ENCODE measurements at places on chromosomes 6 and 20. TPM values are rescaled to one million over a fixed set of nuclear protein-coding genes. Genes with fewer than 3 reads are reported as not detected.

The RAET1L gene
- polyA plus RNA-seq = not detected

The FOXP4 gene
- 34.4 TPM for polyA plus RNA-seq

The PAX1 gene
- 0.21 TPM for polyA plus RNA-seq

The PDCD2 gene
- 76.3 TPM for polyA plus RNA-seq

The NOX3 gene
- 1.4 TPM for polyA plus RNA-seq

The MLIP gene
- polyA plus RNA-seq = 0.51 TPM

The RAB44 gene
- not detected for polyA plus RNA-seq

The SPATS1 gene
- not detected for polyA plus RNA-seq

The COL12A1 gene
- 103 TPM for polyA plus RNA-seq

The EPPIN gene
- polyA plus RNA-seq = 0.10 TPM

The RAD21L1 gene
- not detected for polyA plus RNA-seq

All from left renal cortex interstitium (tissue), 4 donors.